ENCODE measurements at places on chromosomes 11 and 22. TPM values are rescaled to one million over a fixed set of nuclear protein-coding genes. Genes with fewer than 3 reads are reported as not detected.

GRCh38 chr22:49235463-49236300 is 592.0 kb downstream of the BRD1 start:
- DNase-seq: no peak

- DNase-seq: no peak
Measured at GRCh38 chr22:39148727-39149535, 3.5 kb downstream of the CBX7 start.

DNA sequence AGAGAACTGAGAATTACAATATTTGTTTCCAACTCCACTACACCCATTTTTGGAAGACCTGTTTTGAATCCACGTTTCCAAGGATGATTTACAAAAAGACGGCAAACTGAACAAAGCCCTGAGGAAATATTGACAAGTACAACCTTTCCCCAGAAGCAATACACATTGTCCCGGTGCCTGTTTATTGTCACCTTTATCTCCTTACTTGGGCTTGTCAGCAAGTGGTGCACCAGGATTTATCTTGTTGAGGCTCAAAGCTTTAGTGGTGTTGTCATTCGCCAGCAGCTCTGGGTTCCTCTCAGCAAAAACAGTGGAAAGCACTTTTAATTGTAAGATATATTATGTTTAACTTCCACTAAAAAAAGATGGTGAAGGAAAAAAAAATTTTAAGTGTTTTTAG is 1191.9 kb upstream of the TENM4 start:
- DNase-seq: no peak

DNA sequence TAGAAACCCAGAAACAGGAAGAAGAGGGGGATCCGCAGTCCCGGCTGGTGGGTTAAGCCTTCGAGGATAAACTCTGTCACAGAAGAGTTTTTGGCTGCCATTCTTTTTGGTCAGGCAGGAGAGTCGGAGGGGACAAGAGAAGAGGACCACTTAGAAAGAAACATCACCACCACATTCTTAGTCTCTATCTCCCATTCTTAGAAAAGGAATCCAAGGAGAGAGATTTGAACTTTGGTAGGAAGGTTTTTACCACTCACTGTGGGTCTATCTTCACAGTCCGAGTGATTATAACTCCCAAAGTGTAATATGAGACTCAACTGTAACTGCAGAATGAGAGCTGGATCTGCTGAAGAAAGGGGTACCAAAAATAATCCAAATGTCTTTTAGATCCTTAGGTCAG is at the start of gene OR8B12:
Gene OR8B12, minus strand, starts transcription at position 101 of the 400 bp plus-strand sequence. Its CDS starts 0 bp downstream, at position 101.
- no peak for DNase-seq

DNA sequence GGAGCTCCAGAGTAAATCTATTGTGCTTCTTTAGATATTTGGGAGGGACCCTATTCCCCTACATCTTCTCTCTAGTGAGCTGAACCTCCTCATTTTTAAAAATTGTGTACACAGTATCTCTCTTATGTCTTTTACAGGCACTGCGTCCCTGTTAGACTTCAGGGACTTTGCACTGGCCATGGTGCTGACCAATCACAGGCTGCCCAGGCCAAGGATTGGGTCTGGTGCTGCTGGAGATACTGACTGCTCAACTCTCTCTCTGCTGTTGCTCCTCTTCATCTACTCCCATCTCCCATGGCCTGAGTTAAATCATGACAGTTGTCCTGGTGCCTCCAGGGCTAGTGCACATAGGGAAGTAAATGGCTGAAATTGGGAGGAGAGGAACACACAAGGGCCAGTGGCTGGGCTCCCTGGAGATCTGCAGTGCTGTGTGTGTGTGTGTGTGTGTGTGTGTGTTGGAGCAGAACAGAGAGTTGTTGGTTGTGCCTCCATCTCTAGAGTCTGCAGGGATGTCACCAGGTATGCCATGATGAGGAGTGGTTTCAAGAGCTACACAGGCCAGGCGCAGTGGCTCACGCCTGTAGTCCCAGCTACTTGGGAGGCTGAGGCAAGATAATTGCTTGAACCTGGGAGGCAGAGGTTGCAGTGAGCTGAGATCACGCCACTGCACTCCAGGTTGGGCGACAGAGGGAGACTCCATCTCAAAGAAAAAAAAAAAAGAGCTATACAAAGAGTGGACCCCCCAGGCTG is 155.3 kb downstream of the ST3GAL4 start:
- DNase-seq: no peak

DNA sequence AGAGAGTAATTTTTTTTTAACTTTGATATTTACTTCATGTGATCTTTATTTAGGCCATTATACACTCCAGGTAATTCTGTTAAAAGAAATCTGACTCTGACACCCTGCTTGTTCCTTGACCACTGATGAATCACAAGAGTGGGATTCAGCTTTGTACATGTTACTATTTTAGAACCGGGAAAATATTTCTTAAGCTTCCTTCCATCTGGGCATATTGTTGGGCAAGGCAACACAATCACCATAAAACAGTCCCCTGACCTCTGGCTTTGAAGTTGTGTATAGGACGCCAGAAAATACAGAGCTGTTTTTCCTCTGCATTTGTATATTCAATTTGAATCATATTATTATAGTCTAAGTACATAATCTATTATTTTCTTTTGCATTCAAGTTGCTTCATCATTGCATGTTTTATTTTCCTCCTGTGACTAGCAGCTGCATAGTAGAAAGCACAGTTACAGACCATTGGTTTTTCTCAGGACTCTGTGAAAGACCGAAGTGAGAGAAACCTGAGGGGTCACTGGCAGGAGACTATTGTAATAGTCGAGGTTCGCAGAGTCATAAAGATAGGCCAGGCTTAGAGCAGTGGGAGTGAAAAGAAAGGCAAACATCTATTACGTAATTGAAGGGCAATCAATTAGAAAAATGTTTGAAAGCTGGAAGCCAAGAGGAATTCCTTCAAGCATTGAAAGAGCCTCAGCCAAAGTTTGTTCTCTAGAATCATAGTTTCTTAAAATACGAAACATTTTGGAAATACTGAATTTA is 51.8 kb upstream of the SLC36A4 start:
- no peak for DNase-seq

- DNase-seq: no peak
Measured at GRCh38 chr11:408154-409007, 6.4 kb downstream of the SIGIRR start.

GRCh38 chr22:43742154-43742950 is 69.8 kb downstream of the EFCAB6 start:
- no peak for DNase-seq

The POLR3H gene
- 30.4 TPM for total RNA-seq

The MED19 gene
- 42.3 TPM for total RNA-seq

The MMP8 gene
- total RNA-seq: not detected

The RFPL2 gene
- total RNA-seq: not detected

The OR10A2 gene
- not detected for total RNA-seq

- DNase-seq: no peak
Measured at GRCh38 chr11:1854132-1854948, 1.5 kb downstream of the LSP1 start.

- DNase-seq: peak; percentile 15
Measured at GRCh38 chr11:68216171-68216938, 3.3 kb upstream of the KMT5B start.

GRCh38 chr11:31763296-31763695 is 47.8 kb downstream of the PAX6 start:
- DNase-seq: no peak

DNA sequence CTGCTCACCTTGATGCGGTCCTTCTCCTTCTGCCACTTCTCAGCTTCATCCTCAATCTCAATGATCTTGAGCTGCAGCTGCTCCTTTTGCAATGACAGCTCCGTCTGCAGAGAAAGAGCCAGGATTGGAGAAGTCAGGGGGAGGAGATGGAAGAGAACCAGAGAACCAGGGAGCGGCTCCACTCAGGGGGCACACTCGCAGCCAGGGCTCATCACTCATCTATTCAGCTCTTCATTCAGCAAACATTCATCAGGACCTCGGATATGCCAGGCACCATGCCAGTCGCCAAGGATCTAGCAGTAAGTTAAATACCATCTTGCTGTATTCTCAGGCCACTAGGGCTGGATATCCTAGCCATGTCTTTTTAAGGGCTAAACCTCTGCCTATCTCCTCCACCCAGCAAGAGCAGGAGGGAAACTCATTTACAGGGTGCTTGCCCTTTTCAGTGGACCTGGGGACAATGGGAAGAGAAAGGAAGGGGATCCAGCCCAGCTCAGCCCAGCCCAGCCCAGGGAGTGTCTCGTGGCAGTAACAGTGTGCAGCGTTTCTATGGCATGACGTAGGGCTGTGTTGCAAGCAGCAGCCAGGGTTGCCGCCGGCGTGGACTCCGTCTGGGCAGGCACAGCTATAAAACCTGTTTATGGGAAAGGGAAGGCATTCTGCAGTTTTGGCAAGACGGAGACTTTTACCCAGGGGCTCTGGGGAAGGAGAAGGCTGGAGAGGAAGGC is 9.4 kb downstream of the TRIM29 start:
- DNase-seq: peak; percentile 90

DNA sequence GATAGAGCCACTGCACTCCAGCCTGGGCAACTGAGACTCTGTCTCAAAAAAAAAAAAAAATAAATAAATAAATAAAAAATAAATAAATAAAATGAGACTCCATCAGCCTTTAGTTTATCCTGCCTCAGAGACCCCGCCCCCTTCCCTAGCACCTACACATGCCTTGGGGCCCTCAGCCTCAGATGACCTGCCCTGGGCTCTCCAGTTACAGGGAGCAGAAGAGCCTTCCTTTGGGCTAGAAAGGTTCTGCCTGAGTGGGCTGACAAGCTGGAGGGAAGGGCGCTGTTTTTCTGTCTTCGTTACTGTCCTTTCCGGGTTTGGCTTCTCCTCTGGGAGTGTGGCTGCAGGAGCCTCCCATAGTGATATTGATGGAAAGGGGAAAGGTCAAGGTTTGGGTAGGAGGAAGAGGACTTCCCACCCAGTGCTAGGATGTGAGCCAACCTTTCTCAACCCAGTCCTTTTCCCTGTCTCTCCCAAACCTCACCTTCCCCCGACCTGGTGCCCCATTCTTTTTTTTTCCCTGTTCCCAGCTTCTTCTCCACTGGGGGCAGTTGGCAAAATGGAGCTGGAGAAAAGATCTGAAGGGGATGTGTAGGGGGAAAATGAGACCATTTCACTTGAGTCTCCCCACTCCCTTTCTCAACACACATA is 1.5 kb upstream of the SF3B2 start:
- DNase-seq: no peak

DNA sequence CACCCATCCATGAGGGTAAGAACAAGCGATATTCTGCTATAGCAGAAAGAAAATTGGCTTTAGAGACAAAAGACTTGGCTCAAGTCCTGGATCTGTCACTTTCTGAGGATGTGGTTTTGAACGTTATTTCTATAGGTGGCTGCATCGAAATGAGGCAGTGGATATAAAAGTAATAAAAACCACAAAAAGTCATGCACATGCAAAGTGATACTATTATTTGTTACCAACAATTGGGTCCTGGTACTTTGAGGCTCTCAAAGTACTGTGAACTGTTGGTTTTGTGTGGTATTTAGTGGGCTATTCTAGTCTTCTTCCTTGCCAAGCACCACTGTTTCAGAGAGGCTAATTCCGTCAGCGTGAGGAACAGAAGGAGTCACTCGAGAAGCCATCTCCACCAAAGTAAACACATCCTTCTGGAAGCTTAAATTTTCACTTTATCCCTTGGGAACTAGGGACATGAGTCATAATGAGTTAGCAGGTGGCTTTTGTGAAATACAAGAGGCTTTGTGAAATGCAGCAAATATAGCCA is 13.1 kb downstream of the UBASH3B start:
- DNase-seq: peak; percentile 97

GRCh38 chr11:101487775-101488174 is 96.0 kb downstream of the TRPC6 start:
- DNase-seq: peak; percentile 43

DNA sequence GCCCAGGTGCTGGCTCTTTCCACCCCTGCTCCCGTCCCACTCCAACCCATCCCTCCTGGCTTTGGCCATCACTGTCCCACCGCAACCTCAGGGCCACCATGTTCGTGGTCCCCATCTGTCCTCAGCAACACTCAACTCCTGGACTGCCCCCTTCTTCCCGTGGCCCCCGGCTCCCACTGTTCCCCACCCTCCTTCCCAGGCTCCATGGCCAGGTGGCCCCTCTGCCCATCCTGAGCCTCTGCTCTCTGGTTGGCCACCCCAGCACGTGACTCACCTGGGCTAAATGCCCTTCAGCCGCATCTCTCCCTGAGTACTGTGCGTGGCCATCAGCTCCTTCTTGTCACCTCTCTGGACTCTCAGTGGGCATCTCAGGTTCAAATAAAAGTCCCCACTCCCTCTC is 41.6 kb upstream of the PHF21B start:
- no peak for DNase-seq

The OR4D5 gene
- not detected for total RNA-seq

DNA sequence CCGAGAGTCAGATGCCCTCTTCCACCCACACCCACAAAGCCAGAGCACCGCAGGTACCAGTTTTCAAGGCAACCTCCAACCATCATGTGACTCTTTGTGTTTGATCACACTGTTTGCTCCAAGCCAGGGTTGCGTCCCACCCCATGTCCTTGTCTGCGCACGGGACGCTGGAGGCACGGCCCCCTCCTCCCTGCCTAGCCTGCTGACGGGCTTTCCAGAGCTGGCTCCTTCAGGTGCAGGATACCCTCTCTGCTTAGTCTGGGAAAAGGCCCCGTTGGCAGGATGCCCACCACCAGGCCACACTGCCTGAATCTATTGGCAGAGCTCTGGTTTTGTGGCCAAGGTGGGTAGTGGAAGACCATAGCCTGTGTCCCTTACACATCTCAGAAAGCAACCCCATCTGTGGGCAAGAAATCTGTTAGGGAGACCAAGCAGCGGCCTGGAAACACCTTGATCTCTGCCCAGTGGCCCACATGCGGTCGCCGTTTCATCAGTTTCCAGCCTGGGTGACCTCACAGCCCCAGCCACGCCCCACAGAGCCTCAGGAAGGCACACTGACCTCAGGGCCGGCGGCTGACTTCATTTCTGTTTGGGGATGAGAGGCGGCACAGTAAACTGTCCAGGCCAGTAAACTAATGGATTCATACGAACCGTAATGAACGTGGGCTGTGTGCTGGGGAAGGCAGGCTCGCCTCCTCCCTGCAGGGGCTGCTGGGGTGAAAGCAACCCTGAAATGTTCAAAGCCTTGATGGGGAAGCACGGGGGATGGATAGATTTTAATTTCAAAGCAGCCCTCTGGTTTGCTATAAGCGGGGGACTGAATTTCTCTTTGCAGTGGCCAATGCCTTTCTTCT is 25.8 kb downstream of the CDPF1 start:
- no peak for DNase-seq

GRCh38 chr11:92941676-92942571 is 27.5 kb upstream of the MTNR1B start:
- peak; percentile 52 for DNase-seq

- DNase-seq: no peak
Measured at GRCh38 chr11:86388198-86388597, 13.5 kb downstream of the CCDC81 start.

DNA sequence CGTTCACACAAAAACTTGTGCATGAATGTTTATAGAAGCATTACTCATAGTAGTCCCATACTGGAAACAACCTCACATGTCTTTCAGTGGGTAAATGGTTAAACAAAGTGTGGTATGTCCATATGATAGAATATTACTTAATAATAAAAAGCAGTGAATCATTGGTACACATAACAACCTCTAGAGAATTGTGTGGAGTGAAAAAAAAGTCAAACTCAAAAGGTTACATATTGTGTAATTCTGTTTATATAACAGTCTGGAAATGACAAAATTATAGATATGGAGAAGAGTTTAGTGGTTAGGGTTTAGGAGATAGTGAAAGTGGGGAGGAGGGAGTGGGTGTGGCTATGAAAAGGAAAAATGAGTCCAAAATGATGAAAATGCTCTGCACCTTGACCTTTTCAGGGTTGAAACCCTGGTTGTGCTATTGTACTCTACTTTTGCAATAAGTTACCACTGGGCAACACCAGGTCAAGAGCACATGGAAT is 243.4 kb upstream of the DDI1 start:
- DNase-seq: no peak
